Foreskin melanocyte (primary cell): ENCODE measurements at places on chromosomes 5 and 9.

- no peak for DNase-seq
Measured at GRCh38 chr5:56517011-56517416, 283.9 kb upstream of the ANKRD55 start.

- peak; percentile 88 for DNase-seq
Measured at GRCh38 chr9:34637356-34638137, at the start of gene SIGMAR1. TSS of gene SIGMAR1 (minus strand) at chr9:34637787. CDS start at chr9:34637697, 90 bp downstream.

GRCh38 chr9:110996436-110997220, 41.6 kb downstream of the LPAR1 start:
- DNase-seq, result no peak

DNA sequence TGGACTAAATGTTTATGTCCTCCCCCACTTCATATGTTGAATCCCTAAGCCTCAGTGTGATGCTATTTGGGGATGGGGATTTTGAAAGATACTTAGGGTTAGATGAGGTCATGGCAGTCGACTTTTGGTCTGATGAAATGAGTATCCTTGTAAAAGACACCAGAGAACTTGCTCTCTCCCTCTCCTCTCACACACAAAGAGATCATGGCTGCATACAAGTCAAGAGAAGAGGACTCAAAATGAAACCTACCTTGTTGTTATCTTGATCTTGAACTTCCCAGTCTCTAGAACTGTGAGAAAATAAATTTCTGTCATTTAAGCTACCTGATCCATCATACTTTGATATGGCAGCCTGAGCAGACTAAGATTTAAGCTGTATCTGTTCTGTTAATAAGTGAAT, 144.0 kb upstream of the HAPLN1 start:
- DNase-seq, result no peak

DNA sequence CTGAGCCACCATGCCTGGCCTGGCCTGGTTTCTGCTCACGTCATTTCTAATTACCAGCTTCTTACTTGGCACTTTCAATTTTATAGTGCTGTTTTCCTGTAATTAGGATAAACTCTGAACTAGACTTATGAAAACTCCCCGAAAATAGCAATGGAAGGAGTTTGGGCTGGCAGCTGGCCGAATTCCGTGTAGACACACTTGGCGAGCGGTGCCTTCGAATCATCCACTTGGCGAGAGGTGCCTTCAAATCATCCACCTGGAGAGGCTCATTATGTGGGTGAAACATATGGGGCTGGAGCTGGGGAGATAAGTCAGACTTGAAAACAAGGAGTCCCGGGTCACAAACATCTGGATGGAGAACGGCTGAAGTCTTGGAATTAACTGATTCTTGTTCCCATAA, 203.7 kb downstream of the ROR2 start:
- no peak for DNase-seq

DNA sequence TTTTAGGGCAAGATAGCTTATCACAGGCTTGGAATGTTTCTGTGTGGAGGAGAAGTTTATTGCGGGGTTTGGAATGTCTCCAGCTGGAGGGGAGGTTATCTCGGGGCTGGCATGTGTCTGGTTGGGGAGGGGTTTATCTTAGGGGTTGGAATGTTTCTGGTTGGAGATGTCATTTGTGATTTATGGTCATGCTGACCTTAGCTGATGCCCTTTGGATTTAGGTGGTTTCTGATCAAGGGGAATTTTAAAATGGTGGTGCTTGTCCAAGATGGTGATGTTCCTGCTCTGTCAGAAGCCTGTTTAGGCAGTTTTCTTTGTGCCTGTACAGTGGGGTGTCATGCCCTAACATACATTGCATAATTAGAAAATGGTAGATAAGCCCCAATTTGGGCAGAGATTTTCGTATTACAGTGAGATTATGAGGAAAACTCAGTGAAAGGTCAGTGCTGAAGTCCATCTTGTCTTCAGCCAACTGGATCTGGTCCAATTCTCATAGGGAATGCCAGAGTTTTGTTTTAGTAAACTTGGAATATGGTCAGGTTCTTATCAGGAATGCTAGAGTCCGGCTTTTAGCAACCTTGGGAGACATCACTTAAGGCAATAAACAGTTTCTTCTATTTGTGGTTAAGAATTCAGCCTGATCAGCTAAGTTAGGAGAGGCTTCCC, 14.3 kb downstream of the CDK20 start:
- DNase-seq, result no peak

- no peak for DNase-seq
Measured at GRCh38 chr9:118929287-118929686, 439.9 kb downstream of the BRINP1 start.

DNA sequence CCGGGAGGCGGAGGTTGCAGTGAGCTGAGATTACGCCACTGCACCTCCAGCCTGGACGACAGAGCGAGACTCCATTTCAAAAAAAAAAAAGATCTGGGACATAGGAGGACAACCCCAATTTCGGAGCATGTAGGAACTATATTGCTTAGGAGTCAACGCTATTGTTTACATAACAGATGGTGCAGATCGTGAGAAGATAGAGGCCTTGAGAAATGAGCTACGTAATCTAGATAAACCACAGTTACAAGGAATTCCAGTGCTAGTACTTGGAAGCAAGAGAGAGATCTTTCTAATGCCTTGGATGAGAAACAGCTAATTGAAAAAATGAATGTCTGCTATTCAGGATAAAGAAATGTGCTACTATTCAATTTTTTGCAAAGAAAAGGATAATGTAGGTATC, 20.3 kb downstream of the TBC1D2 start:
- no peak for DNase-seq

DNA sequence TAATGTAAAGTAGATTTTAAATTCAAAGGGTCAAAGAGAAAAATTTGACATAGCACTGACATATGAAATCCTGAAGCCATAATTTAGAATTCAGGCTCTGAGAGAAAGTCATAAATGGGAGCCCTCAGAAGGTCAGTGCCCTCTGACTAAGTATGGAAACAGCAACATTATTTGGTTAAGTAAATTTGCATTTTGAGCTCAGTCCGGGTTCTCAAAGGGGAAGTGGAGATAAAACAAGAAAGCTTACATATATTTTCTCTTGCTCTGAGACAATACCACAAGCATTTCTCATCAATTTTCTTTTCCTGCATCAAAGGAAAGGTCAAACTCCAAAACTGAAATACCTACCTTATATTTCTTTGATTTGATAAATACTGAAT, 348.0 kb downstream of the SEMA5A start:
- DNase-seq, result no peak

DNA sequence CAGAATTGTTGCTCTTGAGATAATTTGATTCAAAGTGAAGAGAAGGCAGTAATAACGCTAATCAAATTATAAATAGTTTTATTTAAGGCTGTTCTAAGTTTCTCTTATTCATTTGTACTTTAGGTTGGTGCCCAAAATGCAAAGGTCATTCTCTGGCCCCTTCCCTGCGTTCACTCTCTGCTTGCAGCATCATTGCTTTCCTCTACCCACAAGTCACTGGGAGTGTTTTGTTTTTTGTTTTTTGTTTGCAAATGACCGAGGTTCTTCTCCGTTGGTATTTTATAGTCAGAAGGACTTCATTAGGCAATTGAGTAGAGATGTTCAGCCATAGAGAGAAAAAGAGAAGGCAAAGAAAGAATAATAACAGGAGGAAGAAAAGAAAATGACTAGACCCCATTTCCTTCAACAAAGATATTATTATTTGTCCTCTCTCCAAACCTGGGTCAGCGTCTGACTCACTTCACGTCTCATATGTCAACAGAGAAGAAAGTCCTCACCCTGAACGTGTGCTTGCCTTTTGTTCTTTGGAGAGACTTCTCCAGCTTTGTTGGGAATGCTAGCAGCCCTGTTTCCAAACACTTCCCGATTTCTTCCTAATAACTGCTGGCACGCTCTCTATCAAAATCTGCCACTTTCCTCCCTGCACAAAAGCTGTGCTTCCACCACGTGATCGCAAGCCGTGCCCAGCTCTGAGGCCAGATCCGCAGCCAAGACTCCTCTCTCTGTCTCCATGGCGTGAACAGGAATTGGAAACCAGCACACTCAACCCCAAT, 119.8 kb downstream of the EBF1 start:
- DNase-seq, result peak; percentile 37

DNA sequence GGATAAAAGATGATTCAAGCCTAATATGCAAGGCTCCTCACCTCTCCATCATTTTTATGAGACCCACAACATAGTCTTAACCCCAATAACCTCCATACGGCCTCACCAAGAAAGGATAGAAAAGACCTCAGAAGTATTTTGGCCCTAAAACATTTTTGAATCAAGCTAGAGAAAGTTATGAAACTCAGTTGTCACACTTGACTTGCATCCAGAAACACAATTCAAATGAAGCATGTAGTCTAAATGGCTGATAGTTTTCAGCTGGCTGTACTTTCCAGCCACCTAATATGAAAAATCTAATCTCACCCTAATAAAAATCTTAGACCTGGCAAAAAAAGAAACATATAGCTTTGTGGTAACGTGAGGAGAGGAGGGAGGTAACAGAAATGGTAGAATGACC, 116.1 kb downstream of the ARL15 start:
- no peak for DNase-seq

DNA sequence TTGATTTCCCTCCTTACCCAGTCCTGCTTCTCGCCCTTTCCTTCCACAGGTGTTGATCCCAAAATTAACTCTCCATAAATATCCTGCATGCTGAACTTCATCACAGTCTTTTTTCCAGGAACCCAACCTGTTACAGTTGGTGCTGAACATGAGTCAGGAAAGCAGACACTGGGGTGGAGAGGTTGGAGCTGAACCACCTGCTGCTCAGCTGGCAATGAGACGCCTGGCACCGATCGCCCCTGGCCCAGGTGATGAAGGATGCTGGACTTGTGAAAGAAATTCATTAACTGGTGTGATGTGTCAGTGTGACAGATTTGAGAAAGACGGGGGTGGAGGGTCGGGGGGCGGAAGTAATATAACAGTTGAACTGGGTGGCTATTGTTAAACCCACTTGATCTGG, 30.6 kb downstream of the CPLX2 start:
- no peak for DNase-seq

GRCh38 chr9:114000671-114001409, 77.3 kb downstream of the AMBP start:
- no peak for DNase-seq

DNA sequence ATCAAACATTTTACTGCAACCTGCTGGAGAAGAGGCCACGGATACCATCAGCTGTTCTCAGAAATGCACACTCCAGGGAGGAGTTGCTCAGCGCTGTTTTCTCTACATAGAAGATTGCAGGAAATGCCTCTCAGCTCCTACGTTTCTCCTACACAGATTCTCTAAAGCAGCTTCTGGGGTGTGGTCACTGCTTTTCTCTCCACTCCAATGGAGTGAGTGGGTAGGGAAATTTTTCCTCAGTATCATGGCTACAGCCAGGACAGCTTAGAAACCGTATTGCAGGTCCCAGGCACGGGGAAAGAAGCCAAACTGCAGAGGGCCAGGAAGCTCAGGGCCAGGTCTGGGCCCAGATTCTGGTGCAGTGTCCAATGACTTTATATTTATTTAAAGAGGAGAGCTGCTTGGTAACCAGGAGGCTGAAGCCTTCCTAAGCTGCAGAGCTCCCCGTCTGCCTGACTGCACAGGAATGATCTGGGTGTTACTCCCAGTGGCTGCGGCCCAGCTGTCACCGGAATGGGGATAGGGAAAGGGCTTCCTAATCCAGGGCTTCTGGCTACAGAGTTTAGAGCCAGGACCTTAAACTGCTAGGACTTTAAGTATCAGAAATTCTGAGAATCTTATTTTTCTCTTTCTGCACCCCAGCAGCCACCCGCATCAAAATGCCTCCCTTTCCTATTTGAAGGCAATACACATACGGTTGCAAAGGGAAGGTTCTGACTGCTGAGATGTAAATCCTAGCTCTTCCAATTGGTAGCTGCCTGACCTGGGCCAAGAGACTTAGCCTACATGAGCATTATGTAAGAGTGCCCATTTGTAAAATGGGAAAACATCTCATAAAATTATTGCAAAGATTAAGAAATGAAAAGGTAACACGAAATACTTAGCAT, 1.4 kb upstream of the SPTAN1 start:
- DNase-seq, result no peak

GRCh38 chr9:107286057-107286456, 3.0 kb downstream of the RAD23B start:
- DNase-seq, result no peak

GRCh38 chr5:110371725-110372041, 354.8 kb downstream of the TMEM232 start:
- DNase-seq, result no peak

DNA sequence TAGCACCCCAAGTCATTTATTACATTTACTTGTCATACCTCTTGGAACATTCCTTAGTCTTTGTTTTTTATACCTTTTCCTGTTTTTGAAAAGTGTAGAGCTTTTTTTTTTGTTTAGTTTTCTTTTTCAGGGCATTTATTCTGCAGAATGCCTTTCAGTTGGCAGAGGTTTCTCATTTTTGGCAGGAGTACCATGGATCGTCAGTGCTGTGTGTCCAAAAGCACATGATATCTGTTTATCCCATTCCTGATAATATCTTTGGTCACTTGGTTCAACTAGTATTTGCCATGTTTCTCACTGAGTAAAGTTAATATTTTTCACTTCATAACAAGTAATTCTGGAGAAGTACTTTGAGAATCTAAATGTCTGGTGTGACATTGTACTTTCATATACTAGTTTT, 10.7 kb downstream of the OGN start:
- DNase-seq, result no peak

- DNase-seq, result no peak
Measured at GRCh38 chr9:89144238-89144637, 34.4 kb downstream of the SHC3 start.

- no peak for DNase-seq
Measured at GRCh38 chr5:57166276-57166675, 7.6 kb upstream of the GPBP1 start.

GRCh38 chr5:27594141-27594540, 555.8 kb upstream of the CDH9 start:
- DNase-seq, result no peak

DNA sequence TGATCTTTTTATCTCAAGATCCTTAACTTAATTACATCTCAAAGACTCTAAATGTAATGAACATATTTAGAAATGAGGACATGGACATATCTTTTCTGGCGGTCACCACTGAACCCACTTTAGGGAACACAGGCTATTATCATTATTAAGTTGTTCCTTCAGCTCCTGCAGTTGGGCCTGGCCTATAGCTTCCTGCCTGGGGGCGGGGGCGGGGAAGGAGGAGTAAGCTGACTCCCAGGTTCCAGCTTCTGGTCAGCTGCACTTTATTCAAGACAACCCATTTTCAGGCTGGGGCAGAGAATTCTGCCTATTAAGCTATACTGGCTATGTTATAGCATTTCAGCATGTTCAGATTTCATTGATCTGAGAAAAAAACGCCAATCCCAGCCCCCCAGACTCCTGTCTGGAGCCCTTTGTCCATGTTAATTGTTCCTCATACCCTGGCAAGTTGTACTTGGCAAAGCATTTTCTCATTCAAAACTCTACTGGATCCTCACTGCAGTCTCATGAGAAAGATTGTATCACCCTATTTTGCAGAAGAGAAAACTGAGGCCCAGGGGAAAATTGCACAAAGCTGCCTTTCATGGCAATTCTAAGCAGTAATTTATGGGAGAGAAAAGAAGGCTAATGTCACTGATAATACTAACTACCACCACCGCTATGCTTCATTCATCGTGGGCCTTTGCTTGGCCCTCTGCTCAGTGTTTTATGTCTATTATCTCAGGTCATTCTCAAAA, 25.1 kb downstream of the COL15A1 start:
- DNase-seq, result no peak
